ENCODE measurements at places on chromosomes 13 and 19.

DNA sequence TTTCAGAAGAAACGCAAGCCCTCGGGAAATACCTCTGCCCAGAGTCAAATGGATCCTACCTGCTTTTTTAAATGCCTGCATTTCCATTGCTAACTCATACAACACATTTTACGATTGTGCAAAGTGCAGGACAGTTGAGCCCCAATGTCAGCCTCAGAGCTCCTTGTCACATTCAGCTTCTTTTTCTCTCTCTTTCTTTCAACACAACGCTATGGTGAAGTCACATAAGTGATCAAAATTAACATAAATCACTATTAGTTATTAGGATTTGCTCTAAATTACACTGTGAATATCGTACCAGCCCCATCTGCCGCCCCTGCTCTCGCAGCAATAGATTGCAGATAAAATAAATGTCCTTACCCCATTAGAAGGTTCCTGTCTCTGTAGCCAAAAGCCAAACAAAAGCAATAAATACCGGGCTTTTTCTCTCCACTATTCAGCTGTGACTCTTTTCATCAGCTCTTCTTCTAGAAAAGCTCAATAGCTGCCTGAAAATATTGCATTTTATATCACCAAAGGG, 8.8 kb downstream of the POU4F1 start:
- no peak for DNase-seq

- no peak for DNase-seq
These were observed 169.8 kb downstream of the ATP8A2 start for GRCh38 chr13:25541434-25542123.

DNA sequence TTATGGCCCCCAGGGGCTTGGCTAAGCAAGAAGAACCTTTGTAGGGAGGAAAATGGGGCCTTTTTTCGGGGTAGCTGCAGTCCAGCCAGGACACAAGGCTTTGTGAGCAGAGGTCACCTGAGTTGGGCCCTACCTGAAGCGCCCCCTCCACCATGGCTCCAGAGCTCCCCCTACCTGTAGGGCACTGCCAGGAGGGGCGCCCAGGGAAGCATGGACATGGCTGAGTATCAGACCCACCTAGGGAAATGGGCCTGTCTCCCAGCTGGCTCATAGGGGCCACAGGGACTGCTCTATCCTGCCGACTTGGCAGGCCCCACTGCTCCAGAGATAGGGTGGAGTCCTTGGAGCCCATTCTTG, 9.0 kb upstream of the CEBPA start:
- DNase-seq = no peak

DNA sequence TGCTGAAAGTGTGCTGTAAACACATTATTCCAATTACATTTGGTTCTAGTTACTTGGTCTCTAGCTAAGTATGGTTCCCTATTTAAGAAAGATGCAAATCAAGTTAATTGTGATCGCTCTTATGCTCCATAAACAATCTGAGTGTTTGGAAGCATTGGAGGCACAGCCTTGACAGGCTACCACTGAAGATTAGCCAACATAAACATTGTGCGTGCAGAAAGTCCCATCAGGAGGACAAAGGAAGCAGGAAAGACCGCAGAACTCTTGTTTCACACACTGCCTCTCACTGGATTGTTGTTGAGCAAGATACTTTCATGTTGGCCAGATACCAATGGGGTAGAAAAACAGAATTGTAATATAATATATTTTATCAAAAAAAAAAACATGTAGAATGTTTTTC, 814.4 kb downstream of the EFNB2 start:
- no peak for DNase-seq

GRCh38 chr19:7191946-7192691, 102.1 kb downstream of the INSR start:
- no peak for DNase-seq

All from stimulated activated CD8-positive, alpha-beta memory T cell treated with anti-CD3 and anti-CD28 coated beads, Interleukin-7, amount 100 ng/mL, for 4 hours (primary cell).